ENCODE measurements at places on chromosomes 12 and 14.
A peak's percentile ranks its signal among the peaks of the same experiment; 100 is the strongest.

- DNase-seq = no peak
Measured at GRCh38 chr12:106816231-106816630, 41.7 kb downstream of the RIC8B start.

DNA sequence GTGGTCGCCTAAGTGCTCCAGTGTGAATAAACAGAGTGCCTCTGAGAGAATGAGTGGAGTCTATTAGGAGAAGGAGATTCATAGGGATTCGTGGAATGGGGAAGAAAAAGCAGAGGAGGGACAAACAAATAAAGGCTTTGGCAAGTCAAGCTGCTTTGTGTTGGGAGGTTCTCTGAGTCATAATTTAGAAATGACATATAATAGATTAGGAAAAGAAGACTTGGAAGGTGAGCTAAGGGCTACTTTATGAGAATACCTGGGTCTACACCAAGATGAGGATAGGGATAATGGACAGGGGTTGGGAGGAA is 6.4 kb upstream of the NTN4 start:
- DNase-seq = no peak

DNA sequence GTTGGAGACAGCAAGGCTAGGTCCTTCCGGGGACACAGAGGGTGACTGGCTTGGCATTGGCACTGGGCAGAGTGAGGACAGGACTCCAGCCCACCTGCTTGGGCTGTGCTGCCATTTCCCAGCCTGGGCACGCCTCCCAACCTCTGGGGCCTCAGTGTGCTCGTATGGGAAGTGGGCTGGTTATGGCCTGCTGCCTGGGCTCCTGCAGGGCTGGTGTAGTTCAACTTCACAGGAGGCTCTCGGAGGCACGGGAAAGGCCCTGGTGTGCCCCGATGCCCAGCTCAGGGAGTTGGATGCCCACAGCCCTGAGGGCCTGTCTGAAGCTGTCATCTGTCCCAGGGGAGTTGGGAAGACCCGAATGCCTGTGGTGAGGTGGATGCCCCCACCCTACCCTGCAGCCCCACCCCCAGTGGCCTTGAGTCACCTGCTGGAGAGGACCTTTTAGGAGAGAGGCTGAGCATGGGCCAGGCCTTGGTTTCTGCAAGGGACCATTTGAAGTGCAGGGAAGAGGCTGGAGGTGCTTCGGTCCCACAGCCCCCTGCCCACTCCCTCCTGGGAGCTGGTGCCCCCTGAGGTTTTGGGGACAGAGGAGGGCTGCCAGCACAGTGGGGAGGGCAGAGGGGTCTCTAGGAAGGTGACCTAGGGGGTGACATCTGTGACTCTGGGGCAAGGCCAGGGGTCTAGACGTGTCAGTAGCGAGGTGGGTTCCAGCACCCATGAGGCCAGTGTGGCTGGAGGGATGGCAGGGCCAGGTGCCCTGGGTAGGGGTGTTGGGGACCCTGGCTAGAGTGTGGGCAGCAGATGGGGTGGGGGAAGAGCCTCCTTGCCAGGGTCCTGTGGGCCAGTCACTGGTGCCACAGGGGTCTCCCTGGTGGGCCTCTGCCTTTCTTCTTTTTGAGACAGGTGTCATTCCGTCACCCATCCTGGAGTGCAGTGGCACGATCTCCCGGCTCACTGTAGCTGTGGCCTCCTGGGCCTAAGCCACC is 9.1 kb downstream of the ULK1 start:
- DNase-seq = no peak

DNA sequence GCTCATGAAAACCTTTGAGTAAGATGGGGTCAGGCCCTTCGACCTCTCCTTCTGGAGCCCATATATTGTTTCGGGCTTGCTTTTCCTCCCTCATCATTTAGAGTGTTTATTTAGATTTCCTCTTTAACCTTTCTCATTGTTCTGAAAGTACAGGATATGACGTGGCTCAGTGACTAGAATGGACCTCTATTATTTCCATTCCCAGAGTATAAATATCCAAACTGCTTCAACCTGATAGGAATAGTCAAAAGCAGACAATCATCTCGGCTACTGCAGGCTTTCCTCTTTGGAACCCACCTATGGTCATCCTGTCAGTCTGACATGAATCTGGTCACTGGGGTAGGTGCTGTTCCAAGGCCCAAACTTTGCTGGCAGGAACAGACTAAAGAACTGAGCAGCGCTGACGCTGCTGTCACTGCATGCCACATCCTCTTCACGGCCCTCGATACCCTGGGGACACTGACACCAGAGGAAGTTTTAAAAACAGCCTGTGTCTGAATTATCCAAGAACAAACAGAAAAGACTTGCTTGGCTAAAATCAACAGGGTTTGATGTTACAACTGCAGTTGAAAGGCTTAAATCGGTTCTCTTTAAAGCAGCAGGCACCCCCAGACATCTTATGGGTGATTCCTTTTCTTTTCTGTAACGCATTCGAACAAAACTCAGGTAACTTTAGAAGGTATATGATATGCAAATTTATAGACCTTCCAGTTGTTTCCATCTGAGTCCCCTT is 5.0 kb upstream of the DDX47 start:
- DNase-seq = peak; percentile 55

GRCh38 chr12:27967551-27968054 is 4.9 kb downstream of the PTHLH start:
- DNase-seq = no peak

GRCh38 chr14:73714656-73715081 is 485 bp upstream of the PNMA1 start:
- DNase-seq = no peak

GRCh38 chr14:74083161-74083560 is 1.1 kb downstream of the ALDH6A1 start:
- DNase-seq = no peak

Measured in activated naive CD8-positive, alpha-beta T cell treated with anti-CD3 and anti-CD28 coated beads, Interleukin-2, amount 50 U/mL, for 24 hours (primary cell).